AG04449 (cell line): ENCODE measurements at places on chromosomes 6 and 20.

- no peak for DNase-seq
Measured at GRCh38 chr6:121000381-121000780, 333.9 kb downstream of the TBC1D32 start.

DNA sequence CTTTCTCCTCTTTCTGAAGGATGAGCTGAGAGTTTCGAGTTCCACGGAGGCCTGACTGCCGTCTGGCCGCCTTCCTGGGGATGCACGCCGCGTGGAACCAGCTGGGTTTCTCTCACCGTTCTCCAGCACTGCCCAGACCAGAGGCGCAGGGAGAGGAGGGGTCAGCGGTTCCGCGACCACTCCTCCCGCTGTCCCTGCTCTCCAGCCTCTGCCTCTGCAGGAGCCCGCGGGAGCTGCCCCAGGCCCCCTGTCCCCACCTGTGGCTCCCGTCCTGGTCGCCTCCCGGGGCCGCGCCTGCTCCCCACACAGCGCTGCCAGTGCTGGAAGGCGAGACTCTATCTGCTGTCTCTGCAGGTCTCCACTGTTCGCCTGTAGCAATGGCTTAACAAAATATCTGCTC, 106.8 kb upstream of the AFDN start:
- DNase-seq: no peak

- no peak for DNase-seq
Measured at GRCh38 chr20:52493171-52493721, 301.7 kb upstream of the ZFP64 start.

GRCh38 chr6:38177882-38178583, 358.5 kb downstream of the ZFAND3 start:
- DNase-seq: no peak

- DNase-seq: no peak
Measured at GRCh38 chr20:15515691-15516090, 1057.6 kb downstream of the KIF16B start.

- DNase-seq: no peak
Measured at GRCh38 chr20:61929971-61930666, 135.6 kb downstream of the TAF4 start.

DNA sequence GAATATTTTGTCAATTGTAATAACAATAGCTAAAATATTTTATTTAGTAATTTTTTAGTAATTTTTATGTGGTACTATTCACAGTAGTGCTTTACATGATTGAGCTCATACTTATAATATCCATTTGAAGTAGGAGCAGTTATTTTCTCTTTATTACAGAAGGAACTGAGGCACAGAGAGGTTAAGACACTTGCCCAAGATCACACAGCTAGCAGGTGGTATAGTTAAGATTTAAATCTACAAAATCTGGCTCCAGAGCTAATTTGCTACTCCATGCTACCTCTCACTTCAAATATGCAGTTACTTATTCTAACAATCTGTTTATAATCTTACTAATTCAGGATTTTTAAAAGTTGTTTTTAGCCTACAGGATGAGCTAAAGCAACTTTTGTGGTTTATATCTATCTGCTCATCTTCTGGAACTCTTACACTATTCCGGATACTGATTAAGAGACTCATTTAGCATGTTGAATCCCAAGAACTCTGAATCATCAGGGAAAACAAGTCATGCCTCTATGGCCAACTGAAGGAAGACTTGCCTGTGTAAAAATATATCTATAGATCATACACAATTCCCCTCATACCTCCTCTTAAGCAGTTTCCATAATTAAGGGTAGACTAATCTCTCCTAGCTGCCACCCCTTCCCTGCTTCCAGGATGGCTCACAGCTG, 324.2 kb downstream of the UBE3D start:
- no peak for DNase-seq

GRCh38 chr20:50284811-50285375, 94.3 kb downstream of the CEBPB start:
- DNase-seq: no peak

GRCh38 chr20:2919518-2920245, 46.4 kb downstream of the PTPRA start:
- no peak for DNase-seq

DNA sequence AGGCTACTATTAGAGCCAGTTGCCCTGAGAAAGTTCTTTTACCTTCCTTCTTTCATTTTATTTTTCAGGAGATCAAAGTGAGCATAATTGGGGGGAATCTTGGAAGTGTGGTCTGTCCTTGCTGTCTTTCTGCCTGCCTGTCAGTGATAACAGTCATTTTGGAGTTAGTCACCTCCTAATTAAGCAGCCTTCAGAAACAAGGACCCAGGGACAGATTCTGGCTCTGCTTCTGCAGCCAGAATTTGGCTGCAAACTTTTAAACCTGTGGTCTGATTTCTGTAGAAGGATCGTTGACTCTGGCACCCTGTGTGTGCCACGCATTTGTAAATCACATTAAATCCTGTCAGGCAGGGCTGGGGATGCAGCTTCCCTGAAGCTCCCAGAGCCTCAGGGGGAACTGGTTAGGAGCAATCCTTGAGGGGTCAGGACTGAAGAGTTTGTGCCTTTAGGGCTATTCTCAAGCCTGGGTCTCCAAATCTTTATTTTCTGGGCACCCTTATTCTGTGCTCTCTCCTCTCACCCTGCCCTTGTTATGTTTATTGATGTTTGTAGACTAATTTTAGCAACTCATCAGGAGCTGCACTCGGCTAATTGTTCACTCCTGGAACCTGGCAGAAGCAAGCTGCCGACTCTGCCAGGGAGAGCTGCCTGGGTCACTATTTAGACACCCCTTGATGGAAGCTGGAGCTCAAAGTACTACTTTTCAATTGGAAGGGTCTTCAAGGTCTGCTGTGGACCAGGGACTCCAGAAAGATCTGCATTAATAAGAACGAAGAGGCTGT, 6.8 kb downstream of the NOX3 start:
- DNase-seq: no peak
